ENCODE measurements at places on chromosomes 4 and X. TPM values are rescaled to one million over a fixed set of nuclear protein-coding genes. Genes with fewer than 3 reads are reported as not detected.

Gene TLR10
- total RNA-seq = not detected

DNA sequence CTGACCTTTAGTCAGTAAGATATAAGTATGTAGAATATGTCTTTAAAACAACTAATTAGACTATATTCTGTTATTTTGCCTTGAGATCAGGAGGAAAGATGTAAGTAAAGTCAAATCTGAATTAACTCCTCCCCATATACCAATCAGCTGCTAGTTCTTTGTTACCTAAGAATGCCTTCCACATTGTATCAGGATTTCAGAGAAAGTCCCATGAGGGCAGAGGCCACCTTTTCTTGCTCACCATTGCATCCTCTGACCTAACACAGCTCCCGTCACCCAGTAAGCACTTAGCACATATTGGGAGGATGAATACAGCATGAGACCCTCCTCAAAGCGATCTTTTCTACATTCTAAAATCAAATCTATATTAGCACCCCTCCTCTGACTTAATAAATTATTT lies 87.0 kb downstream of the COL25A1 start:
- no peak for DNase-seq

DNA sequence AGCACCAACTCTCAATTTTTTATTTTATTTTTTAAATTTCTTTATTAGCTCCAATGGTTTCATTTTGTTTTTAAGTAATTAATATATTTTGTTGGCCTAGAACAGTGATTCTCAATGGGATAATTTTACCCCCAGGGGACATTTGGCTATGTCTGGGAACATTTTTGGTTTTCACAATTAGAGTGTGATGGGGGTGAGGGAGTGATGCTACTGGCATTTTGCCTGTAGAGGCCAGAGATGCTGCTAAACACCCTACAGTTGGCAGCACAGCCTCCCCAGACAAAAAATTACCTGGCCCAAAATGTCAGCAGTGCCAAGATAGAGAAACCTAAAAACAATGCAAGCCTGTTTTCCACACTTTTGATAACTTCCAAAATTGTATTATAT lies 64.6 kb downstream of the HHIP start:
- DNase-seq = no peak

DNA sequence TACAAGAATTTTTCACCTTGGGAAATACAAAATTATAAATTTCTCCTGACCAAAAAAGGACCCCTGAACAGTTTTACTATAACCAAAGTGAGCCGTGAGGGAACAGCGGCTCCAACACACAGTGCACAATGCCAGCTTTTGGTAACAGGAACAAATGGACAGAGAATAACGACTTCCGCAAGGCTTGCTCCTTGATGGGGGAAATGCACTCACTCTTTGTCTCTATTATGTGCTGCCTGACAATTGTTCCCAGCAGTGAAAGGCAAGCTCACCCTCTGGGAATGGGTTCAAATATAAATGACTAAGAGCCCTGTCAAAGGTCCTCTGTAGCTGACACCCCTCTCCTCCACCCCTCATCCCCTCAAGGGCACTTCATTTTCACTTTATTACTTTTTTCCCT lies 325.8 kb upstream of the GALNT7 start:
- no peak for DNase-seq

DNA sequence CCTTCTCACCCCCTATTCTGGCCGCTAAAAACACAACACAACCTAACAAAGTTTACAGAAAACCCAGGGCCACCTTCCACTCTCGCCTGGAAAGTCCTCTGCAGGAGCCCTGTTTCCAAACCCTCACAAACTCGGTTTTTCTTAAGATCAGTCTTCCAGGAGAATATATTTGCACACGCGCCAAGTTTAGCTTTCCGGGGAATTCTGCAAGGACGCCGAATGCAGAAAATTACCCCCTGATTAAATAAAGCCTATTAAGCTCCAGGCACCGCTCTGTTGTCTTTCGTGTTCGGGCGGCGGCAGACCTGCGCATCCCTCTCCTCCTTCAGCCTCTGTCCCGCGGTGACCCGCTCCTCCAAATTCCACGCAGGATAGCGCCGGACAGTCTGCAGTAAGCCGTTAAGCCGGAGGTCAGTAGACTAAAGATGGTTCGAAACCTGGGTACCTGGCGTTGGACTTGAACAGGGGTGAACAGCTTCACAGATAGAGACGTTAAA lies 5.0 kb downstream of the MSX1 start:
- peak; percentile 3 for DNase-seq

Measured in activated naive CD4-positive, alpha-beta T cell treated with anti-CD3 and anti-CD28 coated beads, Interleukin-2, amount 50 U/mL, for 72 hours (primary cell).